CD4-positive, alpha-beta T cell treated with Interleukin-1 beta for 1 hour (primary cell): ENCODE measurements at places on chromosomes 16 and 17.
A peak's percentile ranks its signal among the peaks of the same experiment; 100 is the strongest.

DNA sequence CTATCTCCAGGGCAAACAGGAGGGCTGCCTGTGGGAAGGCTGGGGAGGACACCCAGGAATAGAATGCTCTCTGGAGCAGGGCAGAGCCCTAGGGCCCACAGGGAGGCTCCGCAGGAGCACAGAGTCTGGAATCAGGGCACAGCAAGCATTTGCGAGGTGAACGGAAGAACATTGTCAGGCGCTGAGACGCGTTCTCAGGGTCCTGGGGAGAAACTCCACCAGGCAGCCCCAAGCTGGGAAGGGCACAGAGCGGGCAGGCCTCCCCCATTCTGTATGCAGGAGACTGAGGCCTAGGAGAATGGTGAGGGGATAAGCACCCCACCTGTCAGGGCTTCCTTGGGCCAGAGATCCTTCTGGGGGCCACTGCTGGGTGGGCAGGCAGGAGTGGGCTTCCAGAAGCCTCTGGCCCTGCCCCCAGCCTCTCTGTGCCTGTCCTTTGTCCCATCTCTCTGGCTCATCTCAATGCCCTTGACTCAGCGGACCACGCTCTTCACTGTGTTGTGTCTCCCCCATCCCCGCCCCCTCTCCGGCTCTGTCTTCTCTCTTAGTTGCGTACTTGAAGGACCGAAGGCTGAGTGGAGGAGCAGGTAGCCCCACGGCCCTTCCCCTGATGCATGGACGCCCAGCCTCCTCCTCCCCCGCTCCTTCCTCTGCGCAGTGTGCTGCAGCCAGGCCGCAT lies 5.1 kb upstream of the SETD6 start:
- no peak for DNase-seq

GRCh38 chr16:79758615-79759346 lies 158.2 kb upstream of the MAF start:
- no peak for DNase-seq

DNA sequence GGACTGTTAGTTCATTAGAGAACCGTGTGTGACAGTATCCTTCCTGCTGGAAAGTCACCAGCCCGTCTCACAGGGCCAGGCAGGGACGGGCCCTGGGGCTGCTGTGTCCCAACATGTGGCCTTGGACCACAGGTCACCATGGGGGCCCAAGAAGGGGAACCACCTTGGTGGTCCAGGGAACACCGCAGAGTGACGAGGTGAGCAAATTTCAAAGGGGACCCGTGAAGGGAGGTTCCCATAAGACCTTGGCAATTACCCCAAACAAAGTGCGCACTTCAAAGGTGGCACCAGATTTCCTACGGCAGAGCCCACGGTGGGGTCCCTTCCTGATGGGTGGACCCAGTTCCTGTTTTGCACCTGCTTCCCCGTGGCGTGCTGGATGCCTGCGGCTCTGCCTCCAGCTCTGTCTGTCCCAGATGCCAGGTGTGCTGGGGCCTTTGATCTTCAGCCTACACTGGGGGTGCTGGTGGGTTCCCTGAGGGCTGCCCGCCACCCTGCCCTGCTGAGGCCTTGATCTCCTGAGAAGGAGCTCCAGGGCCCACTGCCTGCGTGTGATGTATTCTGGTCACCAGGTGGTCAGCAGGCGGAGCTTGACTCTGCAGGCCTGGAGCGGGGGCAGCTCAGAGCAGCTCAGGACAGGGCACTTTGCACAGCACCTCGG lies 27.0 kb downstream of the SLC7A5 start:
- DNase-seq = no peak

GRCh38 chr16:26969589-26970231 lies 97.0 kb upstream of the C16orf82 start:
- no peak for DNase-seq

DNA sequence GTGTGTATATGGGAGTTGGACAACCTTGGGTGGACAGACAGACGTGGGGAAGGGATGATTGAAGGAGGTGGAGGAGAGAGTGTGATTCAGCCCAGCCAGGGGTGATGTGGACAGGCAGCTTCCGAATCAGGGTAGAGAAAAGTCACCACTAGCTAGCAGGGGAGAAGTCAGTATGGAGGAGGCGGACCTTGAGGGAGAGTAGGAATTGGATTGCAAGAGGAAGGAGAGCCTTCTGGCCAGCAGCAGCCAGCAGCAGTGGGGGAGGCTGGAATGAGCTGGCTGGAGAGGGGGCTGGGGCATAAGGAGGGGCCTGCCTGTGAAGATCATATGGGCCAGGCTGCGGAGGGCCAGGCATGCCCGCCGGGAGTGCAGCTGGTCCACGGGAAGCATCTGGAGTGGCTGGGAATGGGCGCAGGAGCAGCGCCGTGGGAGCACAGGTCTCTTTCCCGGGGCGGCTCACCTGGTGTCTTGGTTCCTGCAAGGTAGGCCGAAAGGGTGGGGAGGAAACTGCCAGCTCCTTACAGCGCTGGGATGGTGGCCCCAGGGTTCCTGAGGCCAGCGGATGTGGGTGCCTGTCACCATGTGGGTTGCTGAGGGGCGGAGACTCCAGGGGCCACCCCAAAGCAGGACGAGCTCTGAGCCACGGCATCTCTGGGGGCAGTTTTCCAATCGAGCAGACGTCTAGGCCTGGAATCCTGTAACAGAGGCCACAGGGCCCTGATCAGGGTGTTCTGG lies 235.3 kb downstream of the SEC14L1 start:
- peak; percentile 58 for DNase-seq
